ENCODE measurements at places on chromosomes 5 and 9. TPM values are rescaled to one million over a fixed set of nuclear protein-coding genes. Genes with fewer than 3 reads are reported as not detected.

- peak; percentile 40 for DNase-seq
Observed at GRCh38 chr9:132201780-132202703, 40.2 kb downstream of the NTNG2 start.

- no peak for DNase-seq
Observed at GRCh38 chr5:78821536-78822021, 163.5 kb downstream of the ARSB start.

DNA sequence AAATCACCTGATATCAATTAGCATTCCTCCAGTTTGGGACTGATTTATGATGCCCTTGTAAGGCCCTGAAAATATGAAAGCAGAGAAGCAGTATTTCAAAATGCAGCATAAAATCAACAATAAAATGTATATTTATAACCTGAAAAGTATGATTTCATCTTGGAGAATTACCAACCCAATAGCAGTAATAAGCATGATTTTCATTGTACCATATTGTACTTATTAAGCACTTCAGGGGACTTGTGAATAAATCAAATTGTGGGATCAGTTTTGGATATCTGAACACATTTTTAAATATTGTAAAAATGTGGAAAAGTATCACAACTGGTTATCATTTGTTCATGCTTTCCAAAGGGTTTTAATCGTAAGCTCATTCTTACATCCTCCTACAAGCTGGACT lies 250.8 kb downstream of the DMRT2 start:
- no peak for DNase-seq

DNA sequence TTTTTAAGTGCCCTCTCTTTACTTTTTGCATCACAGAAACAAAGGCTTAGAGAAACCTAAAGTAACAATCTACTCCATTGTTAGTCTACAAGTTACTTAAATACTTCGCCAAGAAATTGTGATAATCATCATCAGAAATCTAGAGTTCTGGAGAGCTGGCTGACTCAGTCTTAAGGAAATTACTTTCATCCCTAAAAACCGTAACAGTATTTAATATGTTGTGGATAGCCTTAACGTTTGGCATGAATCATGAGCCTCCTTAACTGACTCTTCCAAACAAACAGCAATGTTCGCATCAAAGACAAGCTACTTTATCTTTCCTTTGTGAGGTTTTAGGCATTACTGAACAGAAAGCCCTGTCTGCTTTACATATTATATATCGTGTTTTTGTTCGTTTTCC lies 128.7 kb downstream of the NIPBL start:
- no peak for DNase-seq

GRCh38 chr5:113166852-113167366 lies 190.3 kb downstream of the DCP2 start:
- peak; percentile 8 for DNase-seq

GRCh38 chr9:85246541-85246940 lies 495.2 kb downstream of the AGTPBP1 start:
- no peak for DNase-seq

- DNase-seq: no peak
Observed at GRCh38 chr5:73433982-73434342, 14.6 kb downstream of the FOXD1 start.

DNA sequence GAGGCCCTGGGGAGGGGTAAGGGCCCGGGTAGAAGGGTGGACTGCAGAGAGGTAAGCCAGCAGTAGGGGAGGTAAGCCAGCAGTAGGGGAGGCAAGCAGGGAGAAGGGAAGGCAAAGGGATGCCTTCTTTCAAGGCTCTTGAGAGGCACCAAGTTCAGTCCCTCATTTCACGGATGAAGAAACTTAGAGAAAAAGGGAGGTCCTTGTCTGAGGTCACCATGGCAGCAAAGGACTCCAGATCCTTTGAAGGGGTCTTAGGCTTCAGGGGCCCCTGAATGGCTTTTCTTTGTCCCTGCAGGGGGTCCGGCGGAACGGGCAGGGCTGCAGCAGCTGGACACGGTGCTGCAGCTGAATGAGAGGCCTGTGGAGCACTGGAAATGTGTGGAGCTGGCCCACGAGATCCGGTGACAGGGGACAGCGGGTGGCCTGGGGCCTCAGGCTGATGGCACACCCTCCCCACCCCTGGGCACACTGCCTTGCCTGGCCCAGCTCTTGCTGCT lies 42.6 kb downstream of the RGS3 start:
- peak; percentile 95 for DNase-seq

DNA sequence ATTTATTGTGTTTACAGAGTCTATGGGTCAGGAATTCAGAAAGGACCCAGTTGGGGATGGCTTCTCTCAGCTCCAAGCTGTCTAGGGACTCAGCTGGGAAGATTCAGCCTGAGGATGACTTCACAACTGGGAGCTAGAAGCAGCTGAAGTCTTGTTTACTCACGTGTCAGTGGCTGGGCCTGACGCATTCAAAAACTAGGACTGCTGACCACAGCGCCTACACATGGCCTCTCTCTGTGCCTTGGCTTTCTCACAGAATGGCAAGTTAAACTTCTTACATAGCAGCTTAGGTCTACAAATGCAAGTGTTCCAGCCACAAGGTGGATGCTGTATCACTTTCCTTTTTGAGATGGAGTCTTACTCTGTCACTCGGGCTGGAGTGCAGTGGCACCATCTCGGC lies 16.3 kb upstream of the PPP2CA start:
- DNase-seq: no peak

DNA sequence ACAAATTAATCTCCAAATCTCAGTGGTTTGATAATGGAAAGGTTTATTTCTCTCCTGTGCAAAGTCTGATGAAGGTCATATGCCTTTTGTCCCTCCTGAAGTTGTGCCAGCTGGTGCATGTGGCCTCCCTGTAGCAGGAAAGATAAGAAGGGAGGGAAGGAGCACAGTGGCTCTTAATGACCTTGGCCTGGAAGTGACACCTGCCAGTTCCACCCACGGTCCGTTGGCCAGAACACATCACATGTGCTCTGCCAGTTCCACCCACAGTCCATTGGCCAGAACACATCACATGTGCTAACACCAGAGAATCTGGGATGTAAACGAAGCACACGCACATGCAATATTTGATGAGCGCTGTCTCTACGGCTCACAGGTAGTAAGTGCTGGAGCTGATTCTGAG lies 130.9 kb downstream of the DOCK2 start:
- DNase-seq: no peak

GRCh38 chr9:137187386-137187785 lies 974 bp downstream of the ANAPC2 start:
- DNase-seq: no peak

The TMC1 gene
- not detected for total RNA-seq

The VCAN gene
- total RNA-seq: 101 TPM

The SUSD3 gene
- not detected for total RNA-seq

The PCDHGB2 gene
- 2.1 TPM for total RNA-seq

The GLRA1 gene
- not detected for total RNA-seq

The SKP2 gene
- total RNA-seq: 93.4 TPM

Data from neural progenitor cell (in vitro differentiated cells).